Karpas-422 (cell line): ENCODE measurements at places on chromosomes 1 and 21.

- DNase-seq, result no peak
These were observed 24.2 kb downstream of the PCAT6 start for GRCh38 chr1:202834771-202835547.

DNA sequence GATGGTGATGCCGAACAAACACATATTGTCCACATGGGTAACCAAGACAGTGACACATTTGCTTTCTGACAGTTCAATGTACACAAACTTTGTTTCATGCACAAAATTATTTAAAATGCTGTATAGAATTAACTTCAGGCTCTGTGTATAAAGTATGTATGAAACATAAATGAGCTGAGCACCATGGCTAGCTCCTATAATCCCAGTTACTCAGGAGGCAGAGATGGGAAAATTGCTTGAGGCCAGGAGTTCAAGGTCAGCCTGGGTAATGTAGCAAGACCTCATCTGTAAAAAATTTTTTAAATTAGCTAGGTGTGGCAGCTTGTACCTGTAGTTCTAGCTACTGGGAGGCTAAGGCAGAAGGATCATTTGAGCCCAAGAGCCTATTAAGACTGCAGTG, 19.2 kb upstream of the RC3H1 start:
- DNase-seq, result no peak

GRCh38 chr1:60589046-60589748, 493.2 kb upstream of the NFIA start:
- no peak for DNase-seq

- DNase-seq, result no peak
These were observed 147.9 kb downstream of the MAGI3 start for GRCh38 chr1:113538225-113538624.

DNA sequence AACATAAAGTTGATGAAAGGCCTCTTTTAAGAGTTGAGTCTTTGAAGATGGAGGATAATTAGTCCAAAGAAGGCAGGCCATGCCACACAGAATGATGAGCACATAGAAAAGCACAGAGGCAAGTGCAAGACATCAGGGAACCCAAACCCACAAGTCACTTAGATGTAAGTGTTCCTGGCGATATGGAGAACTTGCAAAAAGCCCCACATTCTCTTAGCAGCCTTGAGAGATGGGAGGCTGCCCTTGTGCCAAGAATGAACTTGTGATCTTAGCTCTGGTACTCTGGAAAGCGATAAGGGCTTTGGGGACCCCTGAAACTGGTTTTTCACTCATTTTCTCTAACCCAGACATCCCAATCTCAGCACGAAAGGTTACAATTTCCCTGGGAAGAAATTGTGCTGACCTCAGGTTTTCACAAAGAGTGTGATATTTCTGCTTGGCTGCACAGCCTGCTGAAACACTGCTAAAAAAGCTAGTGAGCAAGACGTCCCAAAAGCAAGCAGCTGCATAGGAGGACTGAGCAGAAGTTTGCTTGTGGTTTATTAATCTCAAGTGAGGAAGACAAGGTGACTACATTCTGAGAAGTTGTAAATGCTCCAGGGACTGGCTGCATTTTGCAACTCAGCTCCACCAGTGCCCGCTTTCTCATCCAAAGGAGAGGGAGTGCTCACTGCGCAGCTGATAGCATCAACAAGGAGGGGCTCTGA, 496.9 kb upstream of the CAMK1G start:
- DNase-seq, result peak; percentile 63

DNA sequence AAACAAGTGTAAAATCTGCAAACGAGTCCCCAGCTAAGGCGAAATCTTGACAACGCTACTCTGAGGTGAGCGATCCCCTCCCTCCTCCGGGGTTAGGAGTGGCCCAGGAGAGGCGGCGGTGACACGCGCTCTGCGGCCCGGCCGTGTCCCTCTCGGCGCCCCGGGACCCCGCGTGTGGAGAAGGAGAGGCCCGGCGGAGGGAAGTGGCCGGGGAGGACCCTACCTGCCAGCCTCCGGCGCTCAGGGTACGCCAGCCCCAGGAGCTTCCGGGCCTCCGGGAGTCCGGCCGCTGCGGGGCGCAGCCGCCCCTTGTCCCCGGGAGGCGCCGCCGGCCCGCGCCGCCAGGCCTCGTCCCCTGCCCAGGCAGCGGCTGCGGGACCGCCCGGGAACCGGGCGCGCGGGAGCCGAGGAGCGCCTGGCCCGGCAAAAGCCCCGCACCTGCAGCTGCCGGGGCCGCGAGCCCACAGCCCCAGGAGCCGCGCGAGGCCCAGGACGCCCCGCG, 543 bp downstream of the ABCB10 start:
- peak; percentile 73 for DNase-seq

DNA sequence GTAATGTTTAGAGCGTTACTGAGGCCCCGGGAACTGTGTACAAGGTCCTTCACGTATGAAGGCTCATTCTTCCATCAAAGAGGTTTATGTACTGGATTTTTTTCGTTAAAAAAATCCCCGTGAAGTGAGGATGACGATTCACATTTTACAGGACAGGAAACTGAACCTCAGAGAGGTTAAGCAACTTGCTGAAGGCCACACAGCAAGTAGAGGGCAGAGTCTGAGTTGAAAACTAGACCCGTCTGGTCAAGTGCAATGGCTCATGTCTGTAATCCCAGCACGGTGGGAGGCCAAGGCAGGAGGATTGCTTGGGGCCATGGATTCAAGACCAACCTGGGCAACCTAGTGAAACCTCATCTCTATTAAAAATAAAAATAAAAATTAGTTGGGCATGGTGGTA, 140.2 kb downstream of the KAZN start:
- DNase-seq, result no peak

DNA sequence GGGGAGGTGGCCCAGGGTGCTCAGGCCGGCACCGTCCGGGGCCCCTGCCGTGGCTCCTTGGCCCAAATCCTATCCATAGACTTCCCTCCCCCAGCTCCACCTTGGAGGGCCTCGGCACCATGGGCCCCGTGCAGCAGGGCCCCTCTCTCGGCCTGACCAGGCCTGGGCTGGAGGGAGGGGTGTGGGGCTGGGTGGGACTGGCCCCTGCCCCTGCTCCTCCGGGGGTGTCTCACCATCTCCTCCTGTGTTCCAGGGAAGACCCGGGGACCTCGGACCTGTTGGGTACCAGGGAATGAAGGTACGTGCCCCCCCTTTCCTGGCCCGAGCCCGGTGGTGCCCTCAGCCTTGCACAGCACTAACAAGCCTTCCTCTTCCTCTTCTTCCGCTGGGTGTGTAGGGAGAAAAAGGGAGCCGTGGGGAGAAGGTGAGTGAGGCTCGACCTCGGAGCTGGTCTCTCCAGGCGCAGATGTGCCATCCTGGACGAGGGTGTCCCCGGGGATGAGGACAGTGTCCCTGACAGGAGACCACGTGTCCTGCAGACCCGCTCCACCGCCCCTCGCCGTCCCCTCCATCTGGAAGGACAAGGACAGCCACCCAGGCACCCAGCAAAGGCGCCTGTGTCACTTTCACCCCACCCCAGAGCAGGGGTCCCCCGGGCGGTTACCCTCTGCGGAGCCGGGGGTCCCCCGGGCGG, 7.9 kb downstream of the COL6A1 start:
- no peak for DNase-seq

DNA sequence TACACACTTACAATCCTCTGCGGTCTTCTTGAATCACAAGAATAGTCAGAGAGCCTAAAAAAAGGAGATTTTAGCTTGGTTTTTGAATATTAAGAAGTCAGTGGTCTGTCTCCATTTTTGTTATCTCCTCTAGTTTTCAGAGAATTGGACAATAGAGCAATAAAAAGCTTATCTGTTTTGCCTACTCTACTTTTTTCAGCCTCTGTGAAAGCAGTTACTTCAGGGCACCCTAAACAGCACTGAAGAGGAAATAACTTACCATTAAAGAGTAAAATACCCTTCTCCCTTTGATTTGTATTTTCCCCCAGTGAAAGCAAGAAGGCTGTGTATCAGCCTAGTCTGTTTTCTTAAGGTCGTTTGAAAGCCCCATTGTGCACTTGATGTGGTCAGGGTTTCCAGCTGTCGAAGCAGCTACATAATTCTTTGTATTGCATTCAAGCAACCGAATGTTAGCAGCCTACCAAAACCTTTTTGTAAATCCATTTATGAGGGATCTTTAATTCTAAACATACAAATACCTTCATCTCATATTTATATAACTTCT, 1.0 kb downstream of the NTMT2 start:
- DNase-seq, result no peak

DNA sequence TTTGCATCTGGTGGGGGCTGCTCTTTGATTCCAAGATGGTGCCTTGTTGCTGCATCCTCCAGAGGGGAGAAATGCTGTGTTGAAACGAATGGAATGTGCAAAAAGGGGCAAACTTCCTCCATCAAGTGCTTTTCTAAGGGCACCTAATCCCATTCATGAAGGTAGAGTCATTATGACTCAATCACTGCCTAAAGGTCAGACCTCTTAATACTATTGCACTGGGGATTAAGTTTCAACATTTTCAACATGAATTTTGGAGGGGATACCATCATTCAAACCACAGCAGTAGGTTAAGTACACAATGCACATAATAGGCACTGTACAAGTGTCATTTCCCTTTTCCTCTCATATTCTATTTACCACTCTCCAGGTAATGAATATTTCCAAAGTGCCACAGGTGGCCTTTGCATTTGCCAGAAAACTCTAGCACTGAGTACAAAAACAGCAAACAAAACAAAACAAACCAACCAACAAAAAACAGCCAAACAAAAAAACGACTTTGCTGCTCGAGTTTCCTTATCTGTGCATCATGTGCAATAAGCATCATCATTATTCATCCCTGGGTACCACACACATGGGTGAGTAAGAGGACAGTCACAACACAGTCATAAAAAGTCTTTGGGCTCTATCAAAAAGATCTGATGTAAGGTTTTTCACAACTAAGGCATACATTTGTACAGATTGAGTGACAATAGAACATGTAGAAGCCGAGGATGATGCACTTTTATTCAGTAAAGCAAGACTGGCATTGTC, 42.5 kb downstream of the IFI44 start:
- no peak for DNase-seq

DNA sequence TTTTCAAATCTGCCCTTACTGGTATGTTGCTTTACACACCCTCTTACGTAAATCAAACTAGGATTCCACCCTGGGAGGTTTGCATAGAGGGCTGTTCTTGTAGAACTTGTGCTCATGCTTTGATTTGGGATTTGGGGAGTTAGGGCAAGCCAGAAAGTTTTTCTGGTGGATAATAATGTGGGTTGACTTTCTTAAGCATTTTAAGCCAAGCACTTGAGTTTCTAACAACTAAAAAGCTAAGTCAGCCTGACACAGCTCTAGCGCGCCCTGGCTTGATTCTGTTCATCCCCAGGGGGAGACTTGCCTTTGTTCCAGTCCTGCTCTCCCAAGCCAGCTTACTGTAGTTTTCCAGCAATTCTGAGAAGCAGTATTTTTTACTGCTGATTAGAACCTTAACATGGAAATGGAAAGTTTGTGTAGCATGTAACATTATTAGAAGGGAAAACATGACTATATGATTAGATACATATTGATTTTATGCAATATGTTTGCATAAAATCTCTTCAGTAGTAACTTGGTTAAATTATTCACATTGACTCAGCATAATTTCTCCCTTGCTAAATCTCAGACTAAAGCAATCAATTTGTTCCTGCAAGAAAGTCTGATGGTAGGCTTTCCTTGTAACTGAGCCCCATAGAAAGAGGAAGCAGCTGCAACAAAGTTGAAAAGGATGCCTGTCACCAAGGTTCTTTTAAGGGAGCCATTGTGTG, 11.0 kb upstream of the PGD start:
- peak; percentile 85 for DNase-seq

- DNase-seq, result peak; percentile 73
These were observed 223.0 kb downstream of the PLA2G4A start for GRCh38 chr1:187051618-187052232.

- peak; percentile 93 for DNase-seq
These were observed at the start of gene DHCR24 for GRCh38 chr1:54886724-54887664. Gene DHCR24 (minus strand): TSS chr1:54887195. CDS start chr1:54887119, 76 bp downstream.

DNA sequence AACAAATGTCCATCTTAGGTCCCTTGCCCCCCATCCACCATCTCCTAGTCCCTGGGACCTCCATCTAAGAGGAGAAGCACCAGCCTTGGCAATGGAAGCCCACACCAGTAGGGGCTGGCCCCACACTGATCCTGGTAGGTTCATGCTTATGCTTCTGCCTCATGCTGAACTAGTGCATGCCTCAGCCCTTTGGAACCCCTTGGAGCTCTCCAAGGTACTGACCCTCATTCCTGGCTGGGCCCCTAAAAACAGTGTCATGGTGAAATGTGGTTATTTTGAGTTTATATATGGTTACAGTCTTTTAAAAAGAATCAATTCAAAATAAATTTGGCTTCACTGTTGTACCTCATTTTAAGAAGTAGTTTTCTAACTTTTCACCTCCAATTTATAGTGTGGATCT, 108.3 kb downstream of the HIVEP3 start:
- DNase-seq, result peak; percentile 88

GRCh38 chr1:206439205-206439604, 31.1 kb upstream of the IKBKE start:
- DNase-seq, result no peak

DNA sequence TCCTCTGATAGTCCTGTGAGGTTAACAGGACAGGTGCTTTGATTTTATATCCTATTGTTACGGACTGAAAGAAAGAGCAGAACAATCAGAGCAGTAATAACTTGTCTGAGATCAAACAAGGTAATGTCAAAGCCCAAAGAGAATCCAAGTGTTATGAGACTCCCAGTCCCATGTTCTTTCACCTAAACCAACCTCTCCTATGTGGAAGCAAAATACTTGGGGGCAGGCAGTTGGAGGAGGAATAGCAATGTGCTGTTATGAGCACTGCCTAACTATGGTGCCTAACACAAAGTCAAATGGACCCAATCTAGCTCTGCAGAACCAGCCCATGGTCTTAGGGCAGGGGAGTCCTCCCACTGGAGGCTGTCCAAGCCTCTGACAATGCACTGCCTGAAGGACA, 28.1 kb downstream of the ACBD3 start:
- DNase-seq, result no peak

GRCh38 chr1:63674238-63674864, 81.1 kb downstream of the PGM1 start:
- DNase-seq, result peak; percentile 53

- no peak for DNase-seq
These were observed 61.3 kb downstream of the ASTN1 start for GRCh38 chr1:177103005-177103852.

GRCh38 chr1:234519506-234519905, 40.5 kb upstream of the TARBP1 start:
- DNase-seq, result no peak

DNA sequence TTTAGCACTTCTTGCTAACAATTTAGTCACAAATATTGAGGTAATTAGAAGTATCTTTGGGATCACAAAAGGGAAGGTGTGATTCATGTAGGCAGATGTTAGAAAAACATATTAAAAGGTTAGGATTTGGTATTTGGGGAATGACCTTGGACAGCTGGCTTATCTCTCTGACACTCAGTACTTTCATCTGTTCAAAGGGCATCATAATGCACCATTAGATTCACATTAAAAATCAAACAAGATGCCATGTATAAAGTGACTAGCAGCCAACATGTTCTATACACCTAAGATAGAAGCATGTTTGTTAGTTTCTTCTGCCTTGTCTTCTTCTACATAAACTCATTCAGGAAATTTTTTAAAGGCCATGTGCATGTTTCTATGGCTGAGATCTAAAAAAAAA, 56.5 kb upstream of the ESRRG start:
- DNase-seq, result no peak

- DNase-seq, result no peak
These were observed 87.7 kb downstream of the C4BPA start for GRCh38 chr1:207191776-207192175.

GRCh38 chr1:218787826-218788225, 385.9 kb upstream of the LYPLAL1 start:
- DNase-seq, result no peak

GRCh38 chr1:226107471-226108460, 45.2 kb downstream of the H3-3A start:
- peak; percentile 66 for DNase-seq

GRCh38 chr1:45769261-45769932, 18.9 kb upstream of the IPP start:
- peak; percentile 39 for DNase-seq

- DNase-seq, result no peak
These were observed 7.4 kb downstream of the GJA4 start for GRCh38 chr1:34800214-34800613.
